CD4-positive, alpha-beta T cell treated with Interleukin-12 subunit alpha and Interleukin-12 subunit beta, for 1 hour (primary cell): ENCODE measurements at places on chromosomes 2 and 18.

GRCh38 chr2:191318037-191318728 is 73.0 kb downstream of the MYO1B start:
- DNase-seq: no peak

- DNase-seq: no peak
These were observed 29.5 kb downstream of the SLC39A10 start for GRCh38 chr2:195686564-195686963.

GRCh38 chr2:44543773-44544725 is 182.3 kb downstream of the CAMKMT start:
- DNase-seq: no peak

- peak; percentile 1 for DNase-seq
These were observed 31.9 kb upstream of the TFPI start for GRCh38 chr2:187586011-187586641.

DNA sequence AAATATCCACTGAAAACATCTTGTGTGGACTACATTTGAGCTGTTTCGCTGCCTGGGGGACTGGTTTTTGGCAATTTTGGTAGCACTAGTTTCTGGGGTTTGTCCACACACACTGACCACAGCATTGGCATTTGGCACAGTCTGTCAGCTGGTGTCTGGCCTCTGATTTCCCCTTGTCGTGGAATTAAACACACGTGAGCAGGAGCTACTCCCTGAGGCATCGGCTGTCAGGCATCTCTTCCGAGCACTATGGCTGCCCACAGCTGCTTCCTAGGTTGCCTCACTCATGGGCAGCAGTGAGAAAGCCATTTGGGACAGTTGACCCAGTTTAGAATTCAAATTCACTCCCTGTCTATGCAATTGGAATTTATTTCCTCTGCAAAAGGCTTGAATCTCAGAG is 46.8 kb upstream of the FZD5 start:
- no peak for DNase-seq

DNA sequence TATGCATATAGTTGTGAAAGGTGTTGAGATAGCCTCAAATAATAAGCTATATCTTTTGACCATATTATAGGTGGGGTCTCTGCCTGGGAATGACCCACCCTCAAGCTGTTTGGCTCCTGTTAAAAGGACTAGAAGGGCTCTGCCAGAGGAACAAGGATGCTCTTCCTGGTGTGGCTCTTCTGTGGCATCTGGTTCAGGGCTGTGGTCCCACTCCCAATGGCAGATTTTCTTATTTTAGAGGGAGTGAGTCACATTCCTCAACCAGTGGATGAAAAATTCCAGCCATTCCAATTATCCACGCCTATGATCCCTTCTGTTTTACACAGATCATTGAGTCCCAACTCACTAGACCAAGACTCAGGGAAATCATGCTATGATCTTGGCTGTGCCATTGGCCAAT is 119.9 kb downstream of the PARD3B start:
- no peak for DNase-seq

- DNase-seq: no peak
These were observed 210.7 kb upstream of the RND3 start for GRCh38 chr2:150698016-150698661.

DNA sequence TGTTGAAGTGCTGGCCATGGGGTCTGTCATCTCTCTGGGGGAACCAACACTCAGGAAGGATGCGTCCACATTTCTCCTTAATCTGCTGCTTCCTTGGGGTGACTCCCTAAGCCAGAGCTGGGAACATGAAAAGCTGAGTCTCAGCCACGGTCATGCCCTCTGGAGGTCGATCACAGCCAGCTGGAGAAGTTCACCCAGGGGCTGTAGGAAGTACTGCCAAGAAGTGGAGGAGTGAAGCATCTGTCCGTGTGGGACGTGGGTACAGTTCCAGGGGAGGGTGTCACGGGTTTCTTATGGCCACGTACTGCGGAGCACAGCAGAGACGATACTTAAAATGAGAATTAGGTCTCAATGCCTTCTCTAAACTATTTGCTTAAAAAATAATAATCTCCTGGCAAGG is 42.4 kb upstream of the IGFBP2 start:
- DNase-seq: no peak

- no peak for DNase-seq
These were observed 4.2 kb upstream of the TMEM185B start for GRCh38 chr2:120227111-120227991.

DNA sequence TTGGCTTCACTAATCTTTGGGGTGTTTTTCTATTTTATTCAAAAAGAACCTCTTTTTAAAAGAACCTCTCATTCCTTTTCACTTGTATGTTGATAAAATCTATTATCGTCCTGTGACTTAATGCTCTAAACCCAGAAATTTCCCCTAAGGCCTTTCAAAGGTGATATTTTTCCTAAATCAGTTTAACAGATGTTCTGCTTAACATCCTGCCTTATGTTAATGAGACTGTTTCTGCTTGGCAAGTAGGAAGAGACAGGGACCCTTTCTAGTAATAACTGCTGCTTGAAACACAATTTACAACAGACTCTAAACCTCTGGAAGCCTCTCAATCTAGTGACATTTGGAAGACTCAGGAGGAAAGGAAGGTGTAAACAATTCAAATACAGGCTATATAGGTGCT is 128.8 kb downstream of the KCNJ3 start:
- no peak for DNase-seq

DNA sequence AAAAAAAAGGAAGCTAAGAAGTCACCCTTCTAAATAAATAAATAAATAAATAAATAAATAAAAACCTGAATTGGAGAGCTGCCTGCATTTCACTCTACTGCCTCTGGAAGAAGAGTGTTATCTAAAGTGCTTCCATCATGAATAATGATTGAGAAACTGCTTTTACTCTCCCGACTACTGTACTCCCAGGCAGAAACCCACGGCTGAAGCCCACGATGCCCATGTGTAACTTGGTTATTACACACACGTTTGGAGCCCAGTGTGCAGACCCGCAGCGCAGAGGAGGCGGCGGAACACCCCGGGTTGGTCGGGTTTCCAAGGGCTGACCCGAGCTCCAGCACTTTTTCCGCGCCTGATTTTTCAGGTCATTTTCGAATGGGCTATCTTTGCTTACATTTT is 697 bp upstream of the SPATS2L start:
- no peak for DNase-seq

- no peak for DNase-seq
These were observed 25.9 kb upstream of the GPR45 start for GRCh38 chr2:105215586-105216192.

- DNase-seq: no peak
These were observed 15.3 kb downstream of the STK25 start for GRCh38 chr2:241493092-241493491.

DNA sequence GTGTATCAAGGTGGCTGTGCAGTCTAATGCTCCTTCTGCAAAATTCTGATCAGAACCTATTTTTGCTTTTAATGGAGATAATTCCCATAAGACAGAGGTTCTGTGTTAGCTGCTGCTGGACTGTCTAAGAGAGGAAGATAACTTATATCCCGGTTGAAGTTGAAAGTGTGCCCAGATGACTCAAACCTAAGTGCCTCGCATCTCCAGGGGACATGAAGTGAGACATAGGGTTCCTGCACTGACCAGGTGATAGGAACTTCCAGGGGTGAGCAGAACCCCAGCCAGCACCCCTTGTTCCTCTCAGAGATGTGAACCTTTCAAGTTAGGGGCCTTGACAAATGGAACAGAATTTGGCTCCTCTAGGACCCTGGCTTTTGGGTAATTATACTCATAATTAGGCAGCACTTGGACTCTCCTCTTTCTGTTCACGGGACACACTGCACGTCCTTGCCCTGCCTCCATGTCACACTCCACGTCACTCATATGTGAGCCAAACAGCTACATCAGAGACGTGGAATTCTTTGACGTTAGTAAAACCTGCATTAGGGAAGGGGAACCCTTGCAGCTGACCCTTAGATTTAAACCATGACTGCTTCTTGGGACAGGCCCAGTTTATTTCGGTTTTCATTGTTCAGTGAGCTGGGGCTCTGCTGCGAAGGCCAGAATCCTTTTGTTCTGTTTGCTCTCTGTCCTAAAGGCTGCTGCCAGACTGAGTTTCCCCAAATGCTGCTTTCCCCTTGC is 104.5 kb upstream of the ALPP start:
- DNase-seq: no peak

GRCh38 chr2:105262651-105263091 is 21.1 kb downstream of the GPR45 start:
- DNase-seq: no peak

DNA sequence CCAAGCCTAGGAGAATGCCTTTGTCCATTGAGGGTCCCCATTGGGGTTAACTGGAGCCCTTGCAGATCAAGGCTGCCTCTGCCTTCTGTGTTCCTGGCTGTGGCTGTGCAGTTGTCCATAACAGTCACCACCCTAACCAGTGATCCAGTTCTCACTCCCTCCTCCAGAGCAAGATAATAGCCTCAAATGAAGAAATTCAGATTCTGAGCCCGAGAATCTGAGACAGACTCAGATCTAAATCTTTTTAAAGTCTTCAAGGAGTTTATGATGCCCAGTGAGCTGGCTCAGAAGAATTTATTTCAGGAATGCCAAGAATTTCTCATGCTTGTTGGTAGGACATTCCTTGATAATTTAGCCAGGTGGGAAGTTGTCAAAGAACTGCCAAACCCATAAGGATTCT is 44.3 kb upstream of the RAB6C start:
- DNase-seq: no peak

- no peak for DNase-seq
These were observed 639 bp downstream of the MRO start for GRCh38 chr18:50819027-50819727.

DNA sequence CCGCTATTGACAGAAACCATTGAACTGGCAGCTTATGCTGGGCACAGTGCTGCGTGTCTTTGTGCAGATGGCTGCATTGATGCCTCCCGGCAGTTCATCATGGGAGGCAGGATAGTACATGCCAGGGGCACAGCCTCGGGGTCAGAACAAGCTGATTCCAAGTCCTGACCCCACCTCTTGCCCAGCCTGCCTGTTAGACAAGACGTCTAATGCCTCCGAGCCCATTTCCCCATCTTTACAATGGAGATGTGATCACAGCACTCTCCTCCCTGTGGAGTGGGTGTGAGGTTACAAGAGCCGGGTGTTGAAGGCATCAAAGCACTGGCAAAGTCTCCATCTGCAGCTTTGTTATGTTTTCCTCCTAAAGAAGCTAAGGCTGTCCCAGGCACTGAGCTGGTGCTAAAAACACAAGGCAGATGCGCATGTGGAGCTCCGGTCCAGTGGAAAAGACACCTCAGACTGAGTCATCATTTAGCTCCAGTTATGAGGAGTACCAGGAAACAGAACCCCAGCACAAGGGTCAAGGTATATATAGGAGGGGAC is 125.7 kb upstream of the EPAS1 start:
- DNase-seq: no peak

- no peak for DNase-seq
These were observed 35.7 kb upstream of the CABLES1 start for GRCh38 chr18:23099621-23100020.

DNA sequence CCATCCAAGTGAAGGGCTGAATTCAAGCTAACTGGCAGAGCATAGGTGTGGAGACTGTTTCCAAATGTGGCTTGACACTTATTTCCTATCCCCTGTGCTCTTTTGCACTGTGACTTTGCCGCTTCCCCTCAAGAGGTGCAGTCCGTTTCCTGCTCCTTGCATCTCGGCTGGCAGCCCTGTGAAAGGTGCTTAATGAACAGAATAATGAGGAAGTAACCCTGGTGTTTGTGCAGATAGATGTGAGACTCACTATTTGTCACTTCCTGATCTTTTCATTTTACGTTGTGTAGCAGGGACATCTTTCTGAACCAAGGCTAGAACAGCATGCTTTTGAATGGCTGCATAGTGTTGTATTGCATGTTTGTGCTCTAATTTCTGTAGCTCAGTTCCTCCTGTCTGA is 60.8 kb downstream of the CEP192 start:
- no peak for DNase-seq

DNA sequence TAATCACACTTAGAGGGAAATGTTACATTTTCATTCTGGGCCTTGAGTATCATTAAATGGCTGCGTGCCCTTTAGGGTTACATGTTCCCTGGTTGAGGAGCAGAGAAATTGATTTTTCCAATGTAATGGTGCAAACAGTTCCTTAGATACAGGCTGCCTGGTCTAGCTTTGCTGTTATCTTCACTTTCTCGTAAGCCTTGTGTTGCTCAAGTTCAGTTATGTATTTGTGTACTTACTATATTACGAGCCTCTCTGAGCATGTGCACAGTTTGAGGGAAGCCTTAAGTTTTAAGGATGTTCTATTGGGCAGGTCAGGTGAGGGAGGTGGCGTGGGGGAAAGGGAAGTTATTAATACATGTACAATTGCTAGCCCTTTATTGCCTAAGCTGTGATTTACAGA is 23.7 kb downstream of the CEP192 start:
- no peak for DNase-seq

DNA sequence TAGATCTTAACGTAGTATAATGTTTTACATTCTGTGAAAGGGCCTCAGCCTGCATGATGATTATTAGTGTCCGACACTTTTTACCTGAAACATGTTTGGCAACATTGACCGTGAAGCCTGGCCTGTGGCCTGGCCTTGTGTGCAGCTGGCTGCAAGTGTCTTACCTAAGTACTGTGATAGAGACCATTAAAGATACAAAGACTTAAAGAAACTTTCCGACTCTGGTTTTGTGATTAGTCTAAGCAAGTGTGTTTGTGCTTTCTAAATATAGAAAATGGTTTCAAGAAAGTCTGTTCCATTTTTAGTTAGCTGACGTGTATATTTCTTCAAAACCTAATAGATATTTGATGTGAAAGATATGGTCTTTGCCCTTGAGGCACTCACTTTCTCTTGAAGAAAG is 601.8 kb downstream of the LRP1B start:
- DNase-seq: no peak

DNA sequence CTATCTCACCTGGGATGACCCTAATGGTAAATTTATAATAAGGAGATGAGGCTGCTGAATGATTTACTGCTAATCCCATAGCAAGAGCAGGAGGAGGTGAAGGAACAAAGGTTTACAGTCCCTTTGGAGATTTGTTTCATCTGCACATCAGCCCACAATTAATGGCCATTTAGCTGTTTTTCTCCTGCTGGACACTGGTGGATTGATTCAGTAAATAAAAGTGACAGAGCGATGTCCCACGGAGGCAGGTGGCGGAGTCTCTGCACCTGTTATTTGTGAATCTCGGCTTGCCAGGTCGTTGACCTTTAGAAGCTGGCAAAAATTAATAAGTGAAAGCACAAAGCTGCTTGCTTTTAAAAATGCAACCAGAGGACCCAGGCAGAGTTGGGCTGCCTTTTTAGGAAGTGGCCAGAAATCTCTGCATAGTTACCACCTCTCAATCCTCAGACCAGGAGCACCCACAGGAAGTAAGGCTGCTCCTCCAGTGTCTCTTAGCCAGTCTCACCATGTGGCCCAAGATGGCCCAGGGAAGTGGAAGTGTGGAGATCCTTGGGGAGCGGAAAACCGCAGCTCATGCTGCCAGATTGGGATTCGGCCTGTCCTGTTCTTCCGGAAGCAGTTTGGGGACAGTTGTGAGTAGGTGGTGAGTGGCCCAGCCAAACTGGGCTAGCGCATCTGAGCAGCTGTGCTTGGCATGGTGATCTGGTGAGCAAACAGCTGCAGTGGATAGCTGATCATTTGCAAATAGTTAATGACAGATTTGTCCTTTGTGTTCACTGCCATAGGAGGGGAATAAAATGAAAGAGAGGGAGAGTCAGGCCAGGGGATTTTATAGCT is 1005.7 kb upstream of the PIK3C3 start:
- no peak for DNase-seq
